ENCODE measurements at places on chromosomes 3 and 15. TPM values are rescaled to one million over a fixed set of nuclear protein-coding genes. Genes with fewer than 3 reads are reported as not detected.

DNA sequence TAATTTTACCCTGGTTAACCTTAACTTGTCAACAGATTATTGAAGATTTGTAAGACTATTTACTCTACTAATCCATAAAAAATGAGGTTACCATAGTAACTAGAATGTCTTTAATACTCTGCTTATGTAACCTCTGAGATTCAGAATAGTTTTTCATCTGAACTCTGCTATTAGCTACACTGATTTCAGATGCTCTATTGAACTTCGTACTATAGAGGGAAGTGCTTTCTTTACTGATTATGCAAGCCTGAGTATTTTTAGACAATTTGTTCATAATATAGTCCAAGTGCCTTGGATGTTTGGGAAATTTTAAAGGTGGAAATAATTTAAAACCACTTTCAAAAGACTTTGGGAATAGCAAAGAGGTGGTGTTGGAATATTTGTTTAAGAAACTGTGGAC, 107.9 kb upstream of the GBE1 start:
- H3K4me3 ChIP-seq = no peak overlapping the region
- no peak for DNase-seq
- no peak overlapping the region for H3K27ac ChIP-seq
- no peaks in the 10 kb centered on the region for H3K27me3 ChIP-seq

DNA sequence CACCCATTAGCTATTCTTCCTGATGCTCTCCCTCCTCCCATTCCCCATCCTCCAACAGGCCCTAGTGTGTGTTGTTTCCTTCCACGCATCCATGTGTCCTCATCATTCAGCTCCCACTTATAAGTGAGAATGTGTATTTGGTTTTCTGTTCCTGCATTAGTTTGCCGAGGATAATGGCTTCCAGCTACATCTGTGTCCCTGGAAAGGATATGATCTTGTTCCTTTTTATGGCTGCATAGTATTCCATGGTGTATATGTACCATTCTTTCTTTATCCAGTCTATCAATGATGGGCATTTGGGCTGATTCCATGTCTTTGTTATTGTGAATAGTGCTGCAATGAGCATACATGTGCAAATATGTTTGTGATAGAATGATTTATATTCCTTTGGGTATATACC, 56.3 kb downstream of the CFAP20DC start:
- H3K4me3 ChIP-seq = no peak overlapping the region
- no peak overlapping the region for H3K27ac ChIP-seq
- H3K27me3 ChIP-seq = no peaks in the 10 kb centered on the region

DNA sequence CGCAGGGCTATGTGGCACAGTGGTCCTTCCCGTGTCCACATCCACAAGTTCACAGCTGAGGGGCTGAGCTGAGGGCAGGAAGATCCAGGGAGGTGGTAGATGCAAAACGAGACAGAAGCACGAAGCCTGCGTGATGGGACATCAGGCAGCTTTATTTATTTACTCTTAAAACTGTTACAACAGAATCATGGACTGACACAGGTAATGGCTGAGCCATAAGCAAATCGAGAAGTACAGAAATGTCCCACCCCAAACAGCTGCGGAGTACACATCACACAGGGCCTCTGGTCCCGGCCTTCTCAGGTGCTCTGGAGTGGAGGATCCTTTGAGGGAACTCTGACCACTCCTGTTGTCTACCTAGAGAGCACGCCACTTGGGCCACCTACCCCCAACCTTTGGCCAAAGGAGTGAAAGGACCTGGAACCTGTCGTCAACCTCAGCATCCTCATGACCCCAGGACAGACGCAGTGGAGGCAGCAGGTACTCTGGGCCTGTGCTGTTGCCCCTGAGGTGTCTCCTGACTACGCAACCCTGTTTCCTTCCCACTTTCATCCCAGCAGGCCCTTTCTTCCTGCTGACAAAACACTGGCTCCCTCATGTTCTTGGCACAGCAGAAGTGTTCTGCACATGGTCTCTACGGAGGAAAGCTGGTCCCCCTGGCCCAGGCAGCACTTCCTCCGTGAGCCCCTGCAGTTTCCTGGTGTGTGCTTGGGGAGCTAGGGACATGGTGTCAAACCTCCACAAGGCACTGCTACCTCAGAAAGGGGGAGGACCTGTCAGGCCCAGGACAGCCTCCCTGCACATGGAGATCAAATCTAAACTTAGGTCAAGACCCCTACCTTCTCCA, 47.8 kb downstream of the DHX30 start:
- H3K36me3 ChIP-seq = peaks cover 100% of the 10 kb centered on the region
- no peaks in the 10 kb centered on the region for H3K27me3 ChIP-seq

The SLC28A2 gene
- not detected for total RNA-seq

The STAC gene
- total RNA-seq = 36.5 TPM

DNA sequence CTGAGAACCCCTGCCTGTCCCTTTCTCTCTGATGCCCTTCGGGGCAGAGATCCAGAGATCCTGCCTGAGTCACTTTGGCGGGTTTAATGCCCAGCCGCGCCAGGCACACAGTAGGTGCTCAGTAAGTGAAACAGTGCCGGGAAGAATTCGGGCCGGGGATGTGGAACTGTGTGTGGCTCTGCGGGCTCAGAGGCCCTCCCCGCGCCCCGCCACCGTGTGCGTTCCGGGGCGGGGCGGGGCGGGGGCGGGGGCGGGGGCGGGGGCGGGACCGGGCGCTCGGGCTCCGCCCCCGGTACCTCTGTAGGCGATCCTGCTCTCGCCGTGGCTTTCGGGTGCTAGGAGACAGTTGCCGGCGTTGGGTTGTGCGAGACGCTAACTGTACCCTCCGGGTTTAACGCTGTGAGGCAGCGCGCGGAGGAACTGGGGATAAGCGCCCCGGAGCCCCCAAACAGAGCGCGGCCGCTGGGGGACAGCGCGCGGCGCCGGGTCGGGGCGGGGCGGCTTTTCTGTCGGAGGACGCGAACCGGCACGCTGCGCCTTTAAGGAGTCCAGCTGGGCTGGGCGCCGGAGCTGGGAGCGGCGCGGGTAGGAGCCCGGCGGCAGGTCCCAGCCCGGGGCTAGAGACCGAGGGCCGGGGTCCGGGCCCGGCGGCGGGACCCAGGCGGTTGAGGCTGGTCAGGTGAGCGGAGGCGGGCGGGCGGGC, at the start of gene ABHD6:
Gene ABHD6 (plus strand): TSS at position 555 of the 703 bp plus-strand sequence. CDS start 18,795 bp downstream, outside the sequence.
- peaks cover 22% of the 10 kb centered on the region for H3K27me3 ChIP-seq
- no peaks in the 10 kb centered on the region for H3K36me3 ChIP-seq
- peak within 1 kb of the TSS; percentile 80 for H3K4me3 ChIP-seq
- peak within 1 kb of the TSS; percentile 0 for H3K27ac ChIP-seq

GRCh38 chr15:22959321-22960101, 20.7 kb downstream of the CYFIP1 start:
- peaks cover 39% of the 10 kb centered on the region for H3K4me1 ChIP-seq
- H3K27ac ChIP-seq = no peak overlapping the region
- no peak overlapping the region for H3K4me3 ChIP-seq
- DNase-seq = no peak
- H3K36me3 ChIP-seq = no peaks in the 10 kb centered on the region
- no peaks in the 10 kb centered on the region for H3K27me3 ChIP-seq

The CAND2 gene
- total RNA-seq = 27.2 TPM
